Stimulated activated CD8-positive, alpha-beta memory T cell treated with anti-CD3 and anti-CD28 coated beads, Interleukin-12 subunit alpha, Interleukin-12 subunit beta, amount 100 ng/mL, for 1 hour (primary cell): ENCODE measurements at places on chromosomes 2 and 18.

- DNase-seq: no peak
Observed at GRCh38 chr2:128405981-128406613, 87.4 kb upstream of the HS6ST1 start.

DNA sequence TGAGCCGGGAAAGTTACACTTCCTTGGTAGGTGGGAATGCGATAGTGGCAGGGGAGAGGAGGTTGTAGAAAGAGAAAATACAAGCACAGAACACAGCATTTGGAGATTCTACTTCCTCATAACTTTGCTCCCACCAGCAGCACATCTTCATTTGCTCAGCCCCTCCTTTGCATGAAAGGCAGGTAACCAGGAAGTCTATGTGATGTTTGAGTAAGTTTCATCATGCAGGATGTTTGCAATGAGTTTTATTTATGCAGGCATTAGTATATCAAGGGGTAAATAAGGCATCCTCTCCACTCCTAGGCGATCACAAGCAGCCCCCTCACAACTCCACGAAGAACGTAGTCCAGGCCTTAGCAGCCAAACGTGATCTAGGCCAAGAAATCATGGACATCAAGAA lies 5.0 kb downstream of the RNF152 start:
- no peak for DNase-seq

GRCh38 chr2:238203973-238204683 lies 633 bp upstream of the ILKAP start:
- no peak for DNase-seq

GRCh38 chr18:75276818-75277609 lies 66.4 kb downstream of the TSHZ1 start:
- no peak for DNase-seq

GRCh38 chr2:66186537-66186936 lies 248.4 kb upstream of the MEIS1 start:
- no peak for DNase-seq

DNA sequence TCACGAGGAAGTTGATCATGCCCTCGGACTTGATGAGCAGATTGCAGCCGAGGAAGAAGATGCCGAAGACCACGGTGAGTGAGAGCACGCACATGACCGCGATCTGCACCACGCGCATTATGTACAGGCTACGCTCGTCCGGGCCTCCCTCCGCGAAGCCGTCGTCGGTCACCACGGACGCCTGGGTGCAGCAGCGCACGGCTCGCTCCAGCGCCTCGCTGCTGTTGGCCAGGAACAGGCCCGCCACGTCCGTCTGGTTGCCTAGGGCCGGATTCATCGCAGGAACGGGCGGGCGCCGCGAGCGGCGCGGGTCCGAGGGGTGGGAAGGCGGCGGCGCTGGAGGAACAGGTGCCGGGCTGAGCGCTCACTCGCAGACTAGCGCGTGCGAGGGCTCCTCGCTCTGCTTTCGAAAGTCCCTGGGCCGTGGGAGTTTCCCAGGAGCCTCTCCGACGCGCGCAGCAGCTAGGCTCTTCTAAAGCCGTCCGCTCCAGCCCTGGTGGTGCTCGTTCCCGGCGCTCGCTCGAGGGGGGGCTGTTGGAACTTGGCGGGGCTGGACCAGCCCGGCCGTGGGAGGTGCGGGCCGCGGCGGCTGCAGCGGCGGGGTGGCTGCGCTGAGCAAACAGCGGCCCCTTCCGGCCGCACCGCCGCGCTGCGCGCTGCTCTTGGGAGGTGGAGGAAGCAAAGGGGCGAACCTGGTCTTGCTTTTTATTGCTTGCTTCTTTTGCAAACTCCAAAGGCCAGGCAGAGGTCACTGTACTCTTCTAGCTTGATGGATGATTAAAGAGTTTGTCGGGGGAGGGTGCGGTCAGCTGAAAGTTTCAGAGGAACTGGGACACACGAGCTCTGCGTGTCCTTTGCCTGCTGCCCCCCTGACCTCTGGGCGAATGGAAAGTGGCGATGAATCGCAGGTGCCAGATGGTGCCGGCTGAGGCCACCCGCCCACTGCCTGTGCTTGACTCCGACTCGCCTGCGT lies at the start of gene RPRM:
Gene RPRM (minus strand): TSS at position 474 of the 973 bp plus-strand sequence. CDS start 197 bp downstream, at position 277.
- DNase-seq: peak; percentile 30

GRCh38 chr2:33084433-33084832 lies 137.7 kb downstream of the LTBP1 start:
- no peak for DNase-seq

- DNase-seq: no peak
Observed at GRCh38 chr18:35141077-35141476, 99.8 kb upstream of the ZNF397 start.
